ENCODE measurements at places on chromosomes 6 and 20.
A peak's percentile ranks its signal among the peaks of the same experiment; 100 is the strongest.

DNA sequence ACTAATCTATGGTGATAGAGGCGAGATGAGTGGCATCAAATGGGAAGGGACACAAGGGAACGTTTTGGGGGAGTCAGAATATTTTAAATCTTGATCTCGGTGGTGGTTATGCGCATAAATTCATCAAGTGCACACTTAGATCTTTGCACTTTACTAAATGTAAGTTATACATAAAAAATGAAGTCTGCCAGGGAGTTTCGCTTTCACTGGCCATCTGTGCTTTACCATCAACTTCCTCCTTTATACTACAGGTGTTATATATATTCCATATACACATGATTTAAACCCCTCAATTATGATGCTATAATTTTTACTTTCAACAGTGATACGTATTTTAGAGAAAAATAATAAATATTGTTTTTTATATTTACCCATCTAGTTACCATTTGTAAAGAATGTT, 97.6 kb upstream of the AKIRIN2 start:
- no peak for DNase-seq

DNA sequence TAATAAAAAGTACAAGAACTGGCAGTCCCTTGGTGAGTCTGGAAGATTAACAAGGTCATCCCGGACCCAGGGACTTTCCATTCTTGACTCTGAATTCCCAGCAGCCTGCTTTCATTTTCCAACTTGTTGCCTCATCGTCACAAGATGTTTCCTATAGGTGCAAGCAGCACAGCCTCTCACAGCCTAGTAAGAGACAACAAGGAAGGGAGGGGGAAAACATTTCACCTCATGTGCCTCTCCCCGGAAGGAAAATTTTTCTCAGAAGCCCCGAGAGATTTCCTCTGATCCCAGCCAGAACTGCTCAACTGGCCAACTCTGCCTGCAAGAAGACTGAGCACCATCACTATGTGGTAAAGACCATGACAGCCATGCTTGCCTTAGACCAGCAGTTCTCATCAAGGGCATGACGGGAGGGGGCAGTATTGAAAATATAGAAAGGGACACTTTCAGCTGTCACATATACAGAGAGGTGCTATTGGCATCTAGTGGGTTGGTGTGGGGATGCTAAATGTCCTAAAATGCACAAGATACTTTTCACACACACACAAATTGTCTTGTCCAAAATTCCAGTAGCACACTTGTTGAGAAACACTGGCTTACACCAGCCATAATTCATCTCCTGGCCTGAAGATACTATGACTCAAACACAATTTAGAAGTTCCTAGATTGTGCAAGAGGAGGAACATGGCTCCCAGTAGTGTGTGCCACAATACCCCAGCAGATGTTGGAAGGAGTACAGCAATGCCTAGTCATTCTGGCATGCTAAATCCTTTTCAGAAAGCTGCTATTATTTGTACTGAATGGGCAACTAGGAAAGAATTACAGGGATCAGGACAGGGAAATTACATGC, 10.8 kb upstream of the WTAP start:
- no peak for DNase-seq

GRCh38 chr6:36499918-36500317, 47.4 kb downstream of the STK38 start:
- no peak for DNase-seq

DNA sequence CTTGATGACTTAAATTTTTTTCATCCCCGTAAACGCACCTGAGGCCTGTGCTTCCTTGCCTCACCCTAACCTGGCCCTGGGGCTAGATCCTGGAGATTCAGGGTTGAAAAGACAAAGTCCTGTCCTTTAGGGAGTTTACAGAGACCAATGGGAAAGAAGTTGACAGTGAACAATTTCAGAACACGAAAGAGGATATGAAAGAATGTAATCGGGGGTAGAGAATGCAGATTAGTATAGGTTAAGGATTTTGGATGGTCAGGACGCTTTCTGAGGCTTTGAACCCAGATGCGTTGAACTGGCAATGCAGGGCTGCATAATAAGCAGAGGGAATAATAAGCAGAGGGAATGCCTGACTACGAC, 1.7 kb upstream of the FBXO5 start:
- DNase-seq, result no peak

DNA sequence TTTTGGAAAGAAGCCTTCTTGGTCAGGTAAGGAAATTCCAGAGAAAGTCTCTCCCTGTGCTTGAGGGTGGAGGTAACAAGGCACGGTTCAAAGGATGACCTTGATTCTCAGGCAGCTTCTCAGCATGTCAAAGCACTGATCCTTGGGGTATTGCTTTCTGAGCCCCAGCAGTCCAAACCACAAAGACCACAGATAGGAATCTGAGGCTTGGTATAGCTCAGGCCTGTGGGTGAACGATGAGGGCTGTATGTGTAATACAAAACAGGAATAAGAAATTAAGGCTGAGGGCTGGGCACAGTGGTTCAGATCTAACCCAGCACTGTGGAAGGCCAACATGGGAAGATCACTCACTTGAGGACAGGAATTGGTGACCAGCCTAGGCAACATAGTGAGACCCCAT, 70.2 kb upstream of the SLC22A1 start:
- no peak for DNase-seq

DNA sequence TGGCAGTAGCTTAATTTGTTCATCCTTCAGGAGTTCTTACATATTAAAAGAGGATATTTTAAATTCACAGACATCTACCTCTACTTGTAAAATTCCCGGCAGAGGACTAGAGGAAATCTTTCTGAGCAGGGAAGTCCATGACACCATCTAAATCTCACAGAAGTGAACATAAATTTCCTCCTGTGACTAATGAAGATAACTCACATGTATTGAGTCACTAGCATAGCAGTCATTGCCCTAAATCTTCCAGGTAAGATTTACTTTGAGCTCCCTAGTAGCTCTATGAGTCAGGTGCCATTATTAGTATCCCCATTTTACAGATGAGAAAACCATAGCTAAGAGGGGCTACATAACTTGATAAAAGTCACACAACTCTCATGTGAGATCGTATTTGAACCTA, 1058.6 kb upstream of the FLRT3 start:
- no peak for DNase-seq

DNA sequence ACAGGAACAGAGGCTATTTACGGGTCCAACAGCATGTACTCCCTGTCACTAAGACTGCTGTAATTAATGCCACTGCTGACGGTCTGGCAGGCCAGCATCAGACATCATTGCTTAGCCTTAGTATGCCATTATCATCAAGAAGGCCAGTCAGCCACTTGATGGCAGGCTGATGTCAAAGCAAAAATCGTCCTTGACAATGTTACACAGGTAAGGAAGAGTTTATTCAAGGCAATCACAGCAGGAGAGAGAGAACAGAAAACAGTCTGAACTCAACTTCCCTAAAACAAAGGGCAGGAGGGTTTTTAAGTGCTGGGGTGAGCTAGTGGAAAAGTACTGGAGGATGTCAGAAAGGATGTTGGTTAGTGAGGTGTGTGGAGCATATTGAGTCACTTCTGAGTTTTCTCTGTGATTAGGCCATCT, 25.1 kb downstream of the FKBP1C start:
- DNase-seq, result no peak

- no peak for DNase-seq
Observed at GRCh38 chr20:59451641-59452040, 151.2 kb downstream of the EDN3 start.

GRCh38 chr6:84618046-84618752, 146.2 kb downstream of the TBX18 start:
- DNase-seq, result no peak

- no peak for DNase-seq
Observed at GRCh38 chr6:52808660-52809059, 5.0 kb upstream of the GSTA1 start.

DNA sequence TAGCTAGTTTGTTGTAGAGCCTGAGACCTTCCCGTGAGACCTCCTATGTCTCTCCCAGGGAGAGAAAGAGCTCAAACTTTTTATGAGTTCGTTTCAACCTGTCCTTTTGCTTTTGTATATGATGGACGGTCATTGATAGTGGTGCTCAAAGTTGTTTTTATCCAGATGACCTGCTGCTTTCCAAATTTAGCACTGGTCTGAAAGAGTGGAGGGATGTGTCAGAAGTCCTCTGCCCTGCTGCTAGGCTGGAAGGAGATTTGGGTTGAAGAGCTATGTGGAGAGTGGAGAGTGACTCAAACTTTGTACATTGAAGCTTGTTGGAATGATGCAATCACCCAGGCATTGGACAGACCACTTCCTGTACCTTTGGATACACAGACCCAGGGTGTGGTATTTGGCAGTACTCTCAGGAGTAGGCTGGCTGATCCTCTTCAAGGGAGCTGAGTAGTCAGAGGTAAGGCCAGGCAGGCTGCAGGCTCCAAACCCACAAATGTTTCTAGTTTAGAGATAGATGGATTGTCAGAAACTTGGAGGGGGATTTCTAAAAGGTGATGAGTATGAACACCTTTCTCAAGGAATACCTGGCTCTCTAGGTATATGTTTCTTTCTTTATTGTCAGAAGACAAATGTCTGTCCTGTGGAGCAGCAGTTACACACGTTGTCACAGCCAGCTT, 49.4 kb upstream of the RREB1 start:
- DNase-seq, result peak; percentile 77

DNA sequence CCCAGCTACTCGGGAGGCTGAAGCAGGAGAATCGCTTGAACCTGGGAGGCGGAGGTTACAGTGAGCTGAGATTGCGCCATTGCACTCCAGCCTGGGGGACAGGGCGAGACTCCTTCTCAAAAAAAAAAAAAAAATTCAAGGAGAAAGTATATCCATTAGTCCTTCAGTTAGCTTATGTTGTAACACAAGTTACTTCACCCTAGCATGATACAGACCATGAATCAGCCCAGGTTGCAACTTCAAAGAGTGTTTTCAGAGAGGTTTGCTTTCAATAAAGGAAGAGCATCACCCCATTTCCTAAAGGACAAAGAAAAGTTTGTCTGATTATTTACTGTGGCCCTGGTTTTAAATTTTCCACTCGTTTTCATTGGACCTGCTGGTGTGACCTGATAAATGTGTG, 73.0 kb downstream of the SERAC1 start:
- DNase-seq, result peak; percentile 19

DNA sequence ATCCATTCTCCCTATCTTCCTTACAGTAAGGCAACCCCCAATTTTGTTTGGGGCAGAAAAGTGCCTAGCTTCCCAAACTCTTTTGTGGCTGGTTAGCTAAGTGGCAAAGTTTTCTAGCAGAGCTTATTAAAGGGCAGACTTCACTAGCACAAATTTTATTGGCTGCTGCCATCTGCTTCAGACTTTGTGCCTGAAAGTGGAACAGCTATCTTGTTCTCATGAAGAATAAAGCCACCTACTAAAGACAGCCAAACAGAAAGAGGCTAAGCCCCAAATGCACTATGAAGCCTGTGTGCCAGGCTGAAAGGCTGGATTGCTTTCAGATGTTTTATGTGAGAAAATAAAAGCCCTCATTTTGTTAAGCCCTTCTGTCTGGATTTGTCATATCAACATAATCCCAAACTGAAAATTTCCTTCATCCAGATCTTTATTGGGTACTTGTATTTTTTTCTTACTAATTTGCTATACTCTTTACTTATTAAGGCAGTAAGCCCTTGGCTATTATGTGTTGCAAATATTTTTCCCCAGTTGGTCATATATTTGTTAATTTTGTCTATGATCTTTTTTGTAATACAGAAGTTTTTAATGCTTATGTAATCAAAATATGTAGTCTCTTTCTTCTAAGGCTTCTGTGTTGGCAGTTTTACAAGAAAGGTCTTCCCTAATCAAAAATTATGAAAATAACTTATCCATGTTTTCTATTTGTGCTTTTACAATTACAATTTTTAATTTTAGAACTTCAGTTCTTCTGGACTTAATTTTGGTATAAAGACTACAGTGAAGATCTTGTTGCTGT, 191.1 kb downstream of the TASP1 start:
- no peak for DNase-seq

GRCh38 chr6:78947962-78948361, 80.6 kb downstream of the IRAK1BP1 start:
- DNase-seq, result no peak

GRCh38 chr20:17641520-17641964, 40.5 kb downstream of the RRBP1 start:
- no peak for DNase-seq

DNA sequence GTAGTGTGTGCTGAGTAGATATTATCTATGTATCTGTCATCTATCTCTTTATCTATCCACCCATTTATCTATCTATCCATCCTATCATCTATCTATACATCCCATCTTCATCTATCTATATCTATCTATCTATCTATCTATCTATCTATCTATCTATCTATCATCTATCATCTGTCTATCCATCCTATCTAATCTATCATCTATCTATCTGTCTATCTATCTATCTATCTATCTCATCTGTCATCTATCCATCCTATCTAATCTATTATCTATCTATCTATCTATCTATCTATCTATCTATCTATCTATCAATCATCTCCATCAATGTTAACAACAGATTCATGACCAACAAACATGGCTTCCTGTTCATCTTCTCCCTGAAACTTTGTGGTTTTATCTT, 90.5 kb upstream of the SLC24A3 start:
- DNase-seq, result no peak

GRCh38 chr6:128964233-128964755, 81.4 kb downstream of the LAMA2 start:
- DNase-seq, result no peak

DNA sequence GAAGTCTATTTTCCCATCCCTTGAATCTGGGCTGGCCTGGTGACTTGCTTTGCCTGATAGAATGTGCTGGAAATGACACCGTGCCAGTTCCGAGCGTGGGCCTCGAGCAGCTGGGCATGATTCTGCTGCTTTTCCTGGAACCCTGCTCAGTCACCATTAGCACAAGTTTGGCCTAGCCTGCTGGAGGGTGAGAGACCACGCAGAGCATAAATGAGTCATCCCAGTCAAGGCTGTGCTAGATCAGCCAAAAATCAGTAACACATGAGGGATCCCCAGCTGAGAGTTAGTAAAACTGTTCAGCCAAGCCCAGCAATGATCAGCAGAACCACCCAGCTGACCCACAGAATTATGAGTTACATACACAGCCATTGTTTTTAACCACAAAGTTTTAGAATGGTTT, 74.8 kb upstream of the TOP1 start:
- DNase-seq, result no peak

GRCh38 chr6:48641544-48641943, 530.5 kb upstream of the PTCHD4 start:
- DNase-seq, result no peak

DNA sequence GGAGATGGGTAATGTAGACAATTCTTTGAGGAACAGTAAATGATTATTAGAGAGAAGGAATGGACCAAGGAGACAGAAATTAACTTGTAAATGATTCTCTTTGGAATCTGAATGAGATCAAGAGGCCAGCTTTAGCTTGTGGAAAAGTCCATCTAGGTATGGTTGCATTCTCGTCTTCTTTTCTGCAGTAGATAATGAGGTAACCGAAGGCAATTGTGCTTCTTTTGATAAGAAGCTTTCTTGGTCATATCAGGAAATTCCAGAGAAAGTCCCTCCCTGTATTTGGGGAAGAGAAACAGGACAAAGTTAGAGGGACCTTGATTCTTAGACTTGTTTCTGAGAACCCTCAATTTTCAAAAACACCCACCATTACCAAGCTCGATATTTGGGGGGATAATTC, 109.1 kb upstream of the PRSS16 start:
- no peak for DNase-seq

- DNase-seq, result no peak
Observed at GRCh38 chr20:46305331-46305972, 2.8 kb downstream of the CDH22 start.

- no peak for DNase-seq
Observed at GRCh38 chr6:2962636-2963035, 8.7 kb downstream of the SERPINB6 start.

GRCh38 chr6:148457137-148457842, 114.7 kb downstream of the SASH1 start:
- no peak for DNase-seq

GRCh38 chr20:32792731-32793458, 26.9 kb upstream of the MAPRE1 start:
- no peak for DNase-seq

Data from HepG2 (cell line).